ENCODE measurements at places on chromosomes 7 and 10. TPM values are rescaled to one million over a fixed set of nuclear protein-coding genes. Genes with fewer than 3 reads are reported as not detected.
A peak's percentile ranks its signal among the peaks of the same experiment; 100 is the strongest.

Gene SH2D4B
- not detected for total RNA-seq

Gene NCF1
- not detected for total RNA-seq

Gene C10orf53
- not detected for total RNA-seq

Gene SLC18A2
- total RNA-seq, result 11.5 TPM

Gene HOXA9
- 13.0 TPM for total RNA-seq

Gene ZNF487
- total RNA-seq, result 4.2 TPM

Gene SKIDA1
- 2.7 TPM for total RNA-seq

Gene VIPR2
- 11.3 TPM for total RNA-seq

GRCh38 chr7:124874644-124875163, 54.9 kb downstream of the POT1 start:
- DNase-seq, result no peak

DNA sequence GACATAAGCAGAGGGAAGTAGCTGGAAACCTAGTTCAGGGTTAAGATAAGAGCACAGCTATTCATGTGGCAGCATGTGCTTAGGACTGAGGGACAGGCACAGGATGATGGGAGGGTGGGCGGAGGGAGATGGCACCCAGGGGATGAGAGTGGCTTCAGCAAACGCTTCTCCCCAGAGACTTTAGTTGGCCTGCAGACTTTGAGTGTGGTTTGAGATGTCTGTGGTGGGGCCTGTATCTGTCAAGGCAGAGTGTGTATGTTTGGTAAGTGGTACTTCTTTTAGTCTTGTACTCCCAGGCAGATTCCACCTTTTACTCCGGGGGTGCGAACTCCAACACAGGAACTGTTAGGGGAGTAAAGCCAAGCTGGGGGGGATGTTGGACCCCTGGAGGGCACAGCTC, 88.9 kb downstream of the WDFY4 start:
- no peak for DNase-seq

DNA sequence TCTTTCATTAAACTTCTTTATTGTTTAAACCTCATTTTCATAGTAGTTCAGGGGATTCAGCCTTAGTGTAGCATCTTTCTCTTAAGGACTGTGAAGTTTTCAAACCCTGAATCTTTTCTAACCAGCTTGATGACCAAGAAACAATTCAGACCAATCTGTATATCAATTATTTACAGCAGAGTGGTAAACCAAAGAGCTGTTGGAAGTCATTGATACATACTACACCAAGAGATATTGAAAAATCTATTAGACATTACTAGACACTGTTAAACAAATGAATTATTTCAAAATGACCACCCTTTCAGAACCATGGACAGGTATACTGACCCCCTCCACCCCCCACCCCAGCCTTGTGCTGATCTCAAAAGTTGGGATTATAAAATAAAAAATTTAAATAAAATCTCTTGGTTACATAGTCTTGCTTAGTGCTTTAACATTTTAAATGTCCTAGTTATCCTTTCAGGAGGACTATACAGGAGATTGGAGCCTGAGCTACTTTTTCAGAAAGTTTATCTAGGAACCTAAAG, 143.9 kb upstream of the LSM8 start:
- DNase-seq, result no peak

DNA sequence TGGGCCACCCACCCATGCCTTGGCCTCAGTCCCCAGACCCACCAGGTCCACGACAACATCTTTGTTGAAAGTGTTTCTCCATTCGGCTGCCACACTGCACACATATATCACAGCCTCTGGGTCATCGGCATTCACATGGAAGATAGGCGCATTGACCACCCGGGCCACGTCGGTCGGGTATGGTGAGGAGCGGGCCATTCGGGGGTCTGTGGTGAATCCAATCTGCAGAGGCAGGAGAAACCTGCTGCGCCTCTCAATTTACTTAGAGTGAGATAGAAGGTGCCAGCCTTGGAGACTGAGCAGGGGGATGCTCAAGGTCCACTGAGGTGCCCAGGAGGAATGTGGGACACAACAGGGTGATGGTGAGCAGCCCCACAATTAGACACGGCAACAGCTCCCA, 16.4 kb downstream of the OGDHL start:
- DNase-seq, result no peak

DNA sequence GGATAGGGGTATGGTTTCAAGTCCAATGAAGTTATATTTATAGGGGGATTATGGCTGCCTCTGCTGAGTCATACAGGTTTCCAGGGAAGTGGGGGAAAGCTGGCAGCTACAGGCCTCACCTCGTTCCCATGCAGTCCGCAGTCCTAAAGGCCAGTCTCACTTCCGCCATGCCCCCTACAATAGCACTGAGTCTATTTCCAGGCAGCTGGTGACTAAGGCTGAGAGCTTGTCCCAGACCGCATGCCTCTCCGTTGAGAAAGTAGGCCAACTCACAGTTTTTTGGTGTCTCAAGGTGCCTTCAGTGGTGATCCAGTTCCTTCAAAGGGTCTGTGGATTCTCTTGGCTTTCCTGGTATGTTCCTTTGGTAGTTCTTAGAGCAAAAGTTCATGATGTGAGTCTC, 203.9 kb upstream of the GLI3 start:
- no peak for DNase-seq

- DNase-seq, result no peak
Measured at GRCh38 chr10:117352724-117353123, 22.5 kb downstream of the PDZD8 start.

DNA sequence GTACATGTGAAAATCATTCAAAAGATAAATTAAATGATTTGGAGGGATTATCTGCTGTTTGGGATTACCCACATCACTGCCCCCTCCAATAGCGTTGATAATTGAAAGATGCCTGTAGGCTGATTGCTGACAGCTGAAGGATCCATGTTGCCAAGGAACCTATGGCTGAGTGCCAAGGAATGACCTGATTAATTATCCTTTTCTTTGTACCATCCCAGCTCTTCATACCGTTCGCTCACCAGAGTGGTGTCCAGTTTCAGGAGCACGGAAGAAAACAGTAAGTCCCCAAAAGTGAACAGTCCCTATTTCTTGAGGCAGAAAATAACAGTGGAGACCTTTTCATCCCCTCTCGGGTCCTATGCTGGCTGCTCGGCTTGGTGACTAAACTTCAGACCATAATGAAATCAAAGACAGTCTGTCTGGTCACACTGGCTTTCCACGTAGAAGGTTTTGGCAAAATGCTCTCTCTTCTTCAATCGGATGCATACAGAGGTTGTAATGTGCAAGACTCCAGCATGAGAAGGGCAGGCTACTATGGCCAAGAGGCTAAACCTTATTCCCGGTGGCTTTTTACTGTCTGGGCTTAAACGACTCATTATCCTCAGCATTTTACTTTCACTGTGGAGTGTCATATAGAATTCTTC, 108.8 kb downstream of the SPAG6 start:
- no peak for DNase-seq

- no peak for DNase-seq
Measured at GRCh38 chr10:71009126-71009525, 120.8 kb upstream of the PCBD1 start.

DNA sequence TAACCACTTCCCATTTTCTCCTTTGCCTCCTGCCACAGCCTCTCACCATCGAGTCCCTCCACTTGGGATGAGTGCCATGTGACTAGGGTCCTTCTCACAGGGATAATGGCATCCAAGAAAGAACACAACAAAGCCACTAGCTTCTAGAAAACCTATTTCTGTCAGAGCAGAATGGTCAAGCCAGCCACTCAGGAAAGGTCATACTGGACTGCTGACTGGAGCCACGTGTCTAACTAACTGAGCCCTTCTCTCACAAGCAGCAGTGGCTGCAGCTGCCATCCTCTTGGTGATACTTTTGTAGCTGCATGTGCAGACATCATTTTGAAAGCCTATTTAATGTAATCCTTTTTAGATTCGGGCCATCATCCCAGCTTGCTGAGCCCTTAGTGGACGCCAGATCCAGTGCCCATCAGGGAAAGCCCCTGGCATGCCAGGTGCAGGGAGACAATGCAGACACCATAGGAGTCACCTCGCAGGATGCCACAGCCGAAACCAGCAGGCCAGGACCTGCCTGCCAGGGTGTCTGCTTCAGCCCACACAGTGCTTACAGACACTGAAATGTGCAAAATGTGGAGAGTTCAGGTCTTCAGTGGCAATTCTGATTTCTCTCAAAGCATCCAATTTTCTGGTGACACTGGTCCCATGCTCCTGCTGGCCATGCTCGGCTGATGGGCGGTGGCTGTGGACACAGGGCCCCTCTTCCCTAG, 98.3 kb upstream of the DDC start:
- DNase-seq, result no peak

DNA sequence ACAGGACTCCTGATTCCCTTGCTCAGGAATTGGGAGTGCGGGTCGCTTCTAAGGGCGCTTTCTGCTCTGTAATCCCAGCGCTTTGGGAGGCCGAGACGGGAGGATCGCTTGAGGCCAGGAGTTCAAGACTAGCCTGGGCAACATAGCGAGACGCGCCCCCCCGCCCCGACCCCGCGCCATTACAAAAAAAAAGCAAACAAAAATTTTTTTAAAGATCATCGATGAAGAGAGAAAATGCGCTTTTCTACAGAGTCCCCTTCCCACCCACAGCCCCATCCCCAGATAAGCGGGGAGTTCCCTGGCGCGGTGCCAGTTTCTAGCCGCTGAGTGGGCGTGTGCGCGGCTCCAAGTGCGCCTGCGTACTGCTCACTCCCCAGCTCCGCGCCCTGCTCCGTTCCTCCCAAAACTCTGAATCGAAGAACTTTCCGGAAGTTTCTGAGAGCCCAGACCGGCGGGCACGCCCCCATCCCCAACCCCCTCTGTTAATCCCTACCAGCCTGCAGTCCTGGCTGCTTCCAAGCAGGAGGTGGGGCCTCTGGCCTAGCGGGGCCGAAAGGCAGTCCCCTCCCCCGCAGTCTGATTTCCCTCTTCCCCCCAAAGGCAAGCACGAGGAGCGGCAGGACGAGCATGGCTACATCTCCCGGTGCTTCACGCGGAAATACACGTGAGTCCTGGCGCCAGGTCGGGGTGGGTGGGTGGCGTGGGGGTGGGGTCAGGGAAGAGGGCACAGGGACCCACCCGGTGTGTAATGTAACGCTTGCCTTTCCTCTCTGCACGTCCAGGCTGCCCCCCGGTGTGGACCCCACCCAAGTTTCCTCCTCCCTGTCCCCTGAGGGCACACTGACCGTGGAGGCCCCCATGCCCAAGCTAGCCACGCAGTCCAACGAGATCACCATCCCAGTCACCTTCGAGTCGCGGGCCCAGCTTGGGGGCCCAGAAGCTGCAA, 1.0 kb downstream of the HSPB1 start:
- no peak for DNase-seq

- DNase-seq, result no peak
Measured at GRCh38 chr10:3763852-3764625, 21.0 kb downstream of the KLF6 start.

GRCh38 chr10:127984945-127985344, 78.0 kb downstream of the PTPRE start:
- DNase-seq, result no peak

DNA sequence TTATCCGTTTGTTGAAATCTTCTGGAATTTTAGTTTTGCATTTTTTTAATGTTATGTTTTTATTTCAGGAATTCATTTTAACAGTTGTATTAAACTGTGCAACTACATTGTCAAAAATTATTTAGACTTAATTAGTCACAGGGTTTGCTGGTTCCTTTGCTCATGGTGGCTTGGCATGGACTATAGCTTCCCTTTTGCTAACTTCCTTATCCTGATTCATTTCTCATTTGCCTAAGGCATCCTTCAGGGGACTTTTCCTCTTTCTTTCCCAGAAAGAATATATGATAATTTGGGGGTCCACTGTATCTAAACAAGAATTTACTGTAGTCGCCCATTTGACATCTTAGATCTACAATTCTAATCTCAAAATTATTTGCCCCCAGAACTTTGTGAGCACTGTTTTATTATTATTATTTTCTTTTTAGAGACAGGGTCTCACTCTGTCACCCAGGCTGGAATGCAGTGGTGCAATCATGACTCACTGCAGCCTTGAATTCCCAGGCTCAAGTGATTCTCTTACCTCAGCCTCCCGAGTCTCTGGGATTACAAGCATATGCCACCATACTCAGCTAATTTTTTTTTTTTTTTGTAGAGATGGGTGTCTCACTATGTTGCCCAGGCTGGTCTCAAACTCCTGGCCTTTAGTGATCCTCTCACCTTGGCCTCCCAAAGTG, 13.9 kb downstream of the FIGNL1 start:
- no peak for DNase-seq

- DNase-seq, result no peak
Measured at GRCh38 chr7:69282946-69283345, 315.3 kb upstream of the AUTS2 start.

- DNase-seq, result no peak
Measured at GRCh38 chr10:48457949-48458661, 146.8 kb downstream of the ARHGAP22 start.

DNA sequence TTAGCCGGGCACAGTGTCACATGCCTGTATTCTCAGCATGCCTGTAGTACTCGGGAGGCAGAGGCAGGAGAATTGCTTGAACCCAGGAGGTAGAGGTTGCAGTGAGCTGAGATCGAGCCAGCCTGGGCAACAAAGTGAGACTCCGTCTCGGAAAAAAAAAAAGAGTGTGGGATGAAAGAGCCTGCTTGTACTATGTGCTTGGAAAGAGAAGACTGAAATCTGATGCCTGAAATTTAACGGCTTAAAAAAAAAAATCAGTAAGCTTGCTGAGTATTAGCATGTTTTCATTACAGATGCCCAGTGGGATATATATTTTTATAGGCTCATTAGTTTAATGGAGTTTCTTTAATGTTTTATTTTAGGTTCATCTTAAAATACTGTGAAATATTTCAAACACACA, 4.2 kb downstream of the NT5C2 start:
- no peak for DNase-seq

DNA sequence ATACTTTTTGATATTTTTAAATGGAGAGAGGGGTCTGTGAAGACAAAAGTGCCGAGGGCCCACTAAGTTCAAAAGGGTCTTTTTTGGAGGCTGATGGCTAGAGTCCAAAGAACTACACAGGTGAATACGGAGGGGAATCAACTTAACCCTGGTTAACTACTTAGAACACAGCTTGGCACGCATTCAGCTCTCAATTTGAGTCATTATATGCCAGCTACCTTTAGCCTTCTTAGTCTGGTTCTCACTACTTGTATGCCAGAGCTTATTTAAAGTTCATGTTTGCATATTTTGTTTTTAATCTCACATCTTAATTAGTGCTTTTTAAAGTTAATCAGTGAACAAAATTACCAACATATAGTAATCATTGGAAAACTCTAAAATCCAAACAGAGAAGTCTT, 80.8 kb downstream of the VWDE start:
- no peak for DNase-seq

- no peak for DNase-seq
Measured at GRCh38 chr7:35446091-35446490, 192.2 kb upstream of the TBX20 start.

GRCh38 chr7:141076377-141076776, 2.5 kb downstream of the TMEM178B start:
- DNase-seq, result peak; percentile 16

DNA sequence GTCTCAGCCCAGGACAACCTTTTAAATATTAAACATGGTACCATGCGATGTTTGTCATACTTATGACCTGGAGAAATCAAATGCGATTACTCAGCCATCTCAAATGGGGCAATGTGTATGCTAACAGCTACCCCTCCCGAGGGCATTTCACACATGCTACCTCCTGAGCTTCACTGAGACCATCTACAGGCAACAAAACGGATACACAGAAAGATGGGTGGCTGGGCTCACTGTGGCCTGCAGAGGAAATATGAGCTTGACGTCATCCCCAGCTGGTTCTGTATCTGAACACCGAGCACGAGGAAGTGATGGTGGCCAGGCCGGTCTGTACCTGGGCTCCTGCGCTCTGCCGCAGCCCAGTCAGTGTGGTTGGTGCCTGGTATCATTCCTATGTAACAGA, 374.3 kb downstream of the RPS24 start:
- DNase-seq, result no peak

All from vagina (tissue), 2 donors.